NCI-H1417 treated with DMSO at 0.1 percent for 48 hours (cell line): ENCODE measurements at places on chromosomes 1 and 21.
A peak's percentile ranks its signal among the peaks of the same experiment; 100 is the strongest.

DNA sequence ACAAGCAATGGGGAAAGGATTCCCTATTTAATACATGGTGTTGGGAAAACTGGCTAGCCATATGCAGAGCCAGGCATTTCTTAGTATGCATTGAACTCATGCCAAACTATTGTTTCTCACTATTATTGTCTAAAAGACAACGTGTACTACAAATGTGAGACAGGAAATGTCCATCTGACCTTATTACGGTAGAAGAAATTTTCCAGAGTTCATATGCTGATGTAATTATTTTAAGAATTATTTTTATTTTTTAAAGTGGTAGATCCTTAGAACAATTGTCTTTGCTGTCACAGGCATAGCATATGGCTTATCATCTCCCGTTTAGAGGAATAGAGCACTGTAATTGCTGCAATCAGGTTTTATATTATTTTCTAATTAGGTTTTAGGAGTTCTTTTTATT lies 75.2 kb upstream of the S1PR1 start:
- DNase-seq = no peak

- no peak for DNase-seq
Measured at GRCh38 chr1:41734201-41734970, 184.3 kb downstream of the HIVEP3 start.

GRCh38 chr1:178344513-178345091 lies 152.2 kb downstream of the CLEC20A start:
- no peak for DNase-seq

DNA sequence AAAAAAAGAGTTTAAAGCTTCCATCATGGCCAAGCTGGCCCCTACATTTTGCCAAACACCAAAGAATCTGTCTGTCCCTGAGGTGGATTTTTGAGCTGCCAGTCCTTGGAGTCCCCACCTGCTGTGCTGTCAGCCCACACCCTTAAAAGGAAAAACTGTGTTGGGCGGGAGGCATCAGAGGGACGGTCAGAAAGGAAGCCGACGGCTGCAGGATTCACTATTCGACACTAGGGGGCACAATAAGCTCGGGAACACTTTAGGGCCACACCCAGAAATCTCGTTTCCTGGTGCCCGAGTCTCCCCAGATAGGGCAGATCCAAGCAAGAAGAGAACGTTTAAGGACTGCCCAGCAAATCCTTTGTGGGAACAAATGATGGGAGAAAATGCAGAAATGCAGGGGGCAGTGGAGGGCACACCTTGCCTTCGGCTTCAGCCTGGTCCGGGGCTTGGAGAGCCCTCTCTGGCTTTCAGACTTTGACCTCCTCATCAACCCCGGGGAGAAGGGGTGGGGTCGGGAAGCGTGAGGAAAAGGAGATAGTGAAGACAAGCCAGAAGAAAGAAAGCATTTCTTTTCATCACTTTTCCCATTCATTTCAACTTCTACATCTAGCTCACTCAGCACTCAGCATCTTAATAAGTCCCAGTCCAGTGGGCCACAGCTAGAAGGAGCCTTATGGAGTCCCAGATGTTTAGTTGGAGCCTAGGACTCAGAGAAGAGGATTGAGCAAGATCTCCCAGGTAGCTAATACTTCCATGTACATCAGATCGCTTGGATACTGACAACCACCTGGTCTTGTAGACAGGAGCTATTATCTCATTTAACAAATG lies 5.0 kb upstream of the CTTNBP2NL start:
- DNase-seq = peak; percentile 64

DNA sequence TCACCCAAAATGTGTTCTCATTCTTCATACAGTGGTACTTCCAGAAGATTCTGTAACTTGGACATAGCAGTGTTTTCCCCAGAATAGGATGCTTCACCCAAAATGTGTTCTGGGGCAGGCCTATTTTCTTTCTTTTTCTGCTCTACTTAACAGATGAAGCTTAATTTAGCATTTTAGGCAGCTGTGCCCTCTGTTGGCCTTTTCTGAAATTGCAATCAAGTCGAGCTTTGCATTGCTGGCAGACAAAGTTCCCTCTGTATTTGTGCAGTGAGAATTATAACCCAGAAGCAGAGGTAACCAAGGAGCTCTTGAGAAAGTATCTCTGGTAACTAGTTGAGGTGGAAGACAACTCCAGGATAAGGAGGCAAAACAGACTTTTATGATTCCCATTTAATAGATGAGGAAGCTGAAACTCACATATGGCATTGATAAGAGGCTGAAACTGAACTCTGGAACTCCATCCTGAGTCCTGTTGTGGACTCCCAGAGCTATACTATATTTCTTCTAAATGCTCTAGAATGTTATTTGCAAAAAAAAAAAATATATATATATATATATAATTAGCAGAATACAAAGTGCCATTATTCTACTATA lies 50.3 kb upstream of the L1TD1 start:
- DNase-seq = no peak

DNA sequence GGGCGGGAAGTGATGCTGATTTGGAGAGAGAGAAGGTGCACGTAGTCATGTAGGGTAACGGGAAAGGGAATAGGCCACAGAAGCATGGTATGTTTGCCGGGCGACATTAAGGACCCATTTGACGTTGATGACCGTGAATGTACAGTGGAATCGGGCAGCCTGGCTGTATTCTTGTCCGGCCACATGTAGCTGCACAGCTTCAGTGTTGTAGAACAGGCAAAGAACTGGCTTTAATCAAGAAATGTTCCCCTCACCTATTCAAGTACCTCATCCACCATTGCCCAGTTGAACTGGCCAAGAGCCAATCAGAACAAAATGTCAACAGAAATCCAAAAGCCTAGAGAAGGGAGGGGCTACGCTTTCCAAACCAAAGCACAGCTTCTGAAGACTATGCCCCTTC lies 104.8 kb downstream of the DHRS3 start:
- no peak for DNase-seq

DNA sequence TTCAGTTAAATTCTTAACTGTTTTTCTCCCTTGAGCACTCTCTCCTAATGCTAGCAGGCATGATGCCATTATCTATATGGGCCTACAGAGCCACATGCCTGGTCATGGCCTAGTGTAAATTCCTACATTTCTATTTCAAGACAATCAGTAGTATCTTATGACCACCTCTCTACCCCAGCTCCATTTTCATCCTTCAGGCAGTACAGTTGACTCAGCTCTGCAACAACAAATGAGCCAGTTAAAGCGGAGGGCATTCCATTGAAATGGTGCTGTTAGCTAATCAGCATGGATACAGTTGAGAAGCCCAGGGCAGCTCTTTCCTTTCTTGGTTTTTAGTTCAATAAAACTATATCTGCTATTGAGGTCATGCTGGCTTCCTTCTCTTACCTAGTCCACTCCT lies 150.0 kb downstream of the PPP1R12B start:
- no peak for DNase-seq

DNA sequence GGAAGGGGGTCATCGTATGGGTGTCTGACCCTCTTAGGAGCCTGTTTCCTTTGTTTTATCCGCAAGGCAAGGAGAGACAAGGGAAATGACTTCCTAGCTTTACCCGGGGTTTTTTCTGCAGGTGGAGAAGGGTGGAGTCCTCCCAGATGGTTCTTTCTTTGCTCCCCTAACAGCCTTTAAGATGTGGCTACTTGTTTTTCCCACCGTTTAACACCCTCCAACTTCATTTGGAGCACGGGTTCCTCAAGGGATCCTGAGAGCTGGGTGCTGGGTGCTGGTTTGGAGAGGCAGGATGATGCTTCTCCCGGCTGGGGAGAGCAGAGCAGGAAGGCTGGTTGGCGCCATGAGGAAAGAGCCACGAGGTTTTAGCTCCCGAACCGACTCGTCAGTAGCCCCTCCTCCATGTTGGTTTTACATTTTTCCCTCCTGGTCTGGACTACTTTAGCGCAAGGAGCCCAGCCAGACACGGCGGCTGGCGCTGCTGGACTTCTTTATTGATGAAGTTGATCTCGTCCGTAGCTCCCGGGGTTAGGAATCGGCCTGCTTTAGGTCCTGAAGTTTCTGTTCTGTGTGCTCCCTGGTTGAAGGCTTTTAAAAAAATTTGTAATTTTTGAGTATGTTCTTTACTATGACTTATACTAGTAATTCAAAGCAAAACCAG lies 1.4 kb downstream of the UCK2 start:
- peak; percentile 72 for DNase-seq

- DNase-seq = no peak
Measured at GRCh38 chr1:77958391-77958790, 20.5 kb downstream of the FUBP1 start.

- no peak for DNase-seq
Measured at GRCh38 chr21:36064085-36064460, 3.7 kb upstream of the SETD4 start.

- DNase-seq = no peak
Measured at GRCh38 chr1:163093169-163093568, 24.0 kb downstream of the RGS4 start.

GRCh38 chr1:87796471-87796901 lies 467.8 kb downstream of the LMO4 start:
- DNase-seq = no peak

DNA sequence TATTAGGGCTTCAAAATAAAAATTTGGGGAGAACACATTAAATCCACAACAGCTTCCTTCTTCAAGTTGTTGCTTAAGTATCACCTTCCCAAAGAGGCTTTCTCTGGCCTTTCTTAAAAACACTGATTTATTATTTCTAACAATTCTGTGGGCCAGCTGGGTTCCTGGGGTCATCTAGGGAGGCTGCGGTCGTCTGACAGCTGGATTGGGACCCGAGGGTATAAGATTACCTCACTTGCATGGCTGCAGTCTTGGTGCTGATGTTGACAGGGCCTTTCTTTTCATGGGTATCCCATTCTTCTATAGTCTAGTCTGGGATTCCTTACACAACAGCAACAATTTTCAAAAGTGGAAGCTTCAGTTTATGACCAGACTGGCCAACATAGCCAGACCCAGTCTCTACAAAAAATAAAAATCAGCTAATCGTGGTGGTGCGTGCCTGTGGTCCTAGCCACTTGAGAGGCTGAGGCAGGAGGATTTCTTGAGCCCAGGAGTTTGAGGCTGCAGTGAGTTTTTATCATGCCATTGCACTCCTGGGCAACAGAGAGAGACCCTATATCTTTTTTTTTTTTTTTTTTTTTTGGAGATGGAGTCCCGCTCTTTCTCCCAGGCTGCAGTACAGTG lies 46.1 kb upstream of the ZNF326 start:
- no peak for DNase-seq

GRCh38 chr21:46351476-46352163 lies 27.7 kb downstream of the PCNT start:
- DNase-seq = no peak

DNA sequence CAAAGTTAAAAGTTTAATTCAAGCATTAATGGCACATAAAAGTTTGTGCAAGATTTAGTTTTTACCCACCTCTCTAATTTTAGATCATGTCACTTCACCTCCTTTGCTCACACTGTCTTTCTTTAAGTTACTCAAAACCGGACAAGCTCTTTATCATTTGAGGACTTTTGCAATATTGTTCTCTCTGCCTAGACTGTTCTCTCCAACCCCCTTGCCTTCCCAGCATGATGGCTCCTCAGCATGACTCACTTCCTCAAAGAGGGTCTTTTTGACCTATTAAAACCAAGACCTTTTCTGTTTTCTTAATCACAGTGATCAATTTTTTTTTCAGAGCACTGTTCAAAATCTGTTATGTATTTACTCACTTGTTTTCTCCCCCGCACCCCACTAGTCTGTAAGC lies 61.3 kb downstream of the XKR8 start:
- DNase-seq = no peak

DNA sequence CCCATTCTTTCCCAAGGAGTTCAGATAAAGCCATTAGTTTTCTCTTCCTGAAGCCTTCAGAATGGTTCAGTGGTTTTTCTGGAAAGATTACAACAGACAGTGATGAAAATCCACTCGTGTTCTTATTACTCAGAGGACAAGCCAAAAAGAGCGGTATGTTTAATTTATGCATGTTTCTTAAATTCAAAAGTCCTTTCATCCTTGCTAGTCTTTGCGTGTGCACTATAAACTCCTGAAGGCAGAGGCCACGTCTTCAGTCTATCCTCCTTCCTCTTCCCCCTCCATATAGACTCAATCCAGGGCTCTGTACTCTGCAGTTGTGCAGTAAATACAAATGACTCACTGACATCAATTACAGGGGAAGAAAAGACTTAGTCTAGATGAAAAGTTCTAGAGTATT lies 409.2 kb upstream of the PLXNA2 start:
- DNase-seq = no peak

- DNase-seq = no peak
Measured at GRCh38 chr1:17207046-17207445, 2.1 kb downstream of the PADI1 start.

GRCh38 chr1:51915951-51916350 lies 37.4 kb upstream of the NRDC start:
- DNase-seq = peak; percentile 15

DNA sequence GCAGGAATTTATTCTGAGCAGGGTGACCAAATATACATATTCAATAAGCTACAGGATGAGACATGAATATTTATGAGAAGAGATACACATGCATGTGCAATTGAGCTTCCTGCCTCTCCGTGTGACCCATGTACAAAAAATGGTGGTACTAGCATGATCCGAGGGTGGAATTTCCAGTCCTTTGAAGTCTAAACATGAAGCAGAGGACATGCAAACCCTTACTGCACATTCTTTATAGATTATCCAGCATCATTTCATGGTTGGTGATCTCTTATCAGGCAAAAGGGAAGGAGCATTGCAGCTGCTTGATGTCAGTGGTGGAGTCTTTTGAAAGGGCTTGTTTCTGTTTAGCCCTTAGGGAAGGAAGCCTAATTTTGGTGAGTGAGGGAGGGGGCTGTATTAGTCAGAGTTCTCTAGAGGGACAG lies 448.6 kb downstream of the SETD4 start:
- no peak for DNase-seq

- no peak for DNase-seq
Measured at GRCh38 chr1:159122005-159122621, 45.5 kb upstream of the AIM2 start.

DNA sequence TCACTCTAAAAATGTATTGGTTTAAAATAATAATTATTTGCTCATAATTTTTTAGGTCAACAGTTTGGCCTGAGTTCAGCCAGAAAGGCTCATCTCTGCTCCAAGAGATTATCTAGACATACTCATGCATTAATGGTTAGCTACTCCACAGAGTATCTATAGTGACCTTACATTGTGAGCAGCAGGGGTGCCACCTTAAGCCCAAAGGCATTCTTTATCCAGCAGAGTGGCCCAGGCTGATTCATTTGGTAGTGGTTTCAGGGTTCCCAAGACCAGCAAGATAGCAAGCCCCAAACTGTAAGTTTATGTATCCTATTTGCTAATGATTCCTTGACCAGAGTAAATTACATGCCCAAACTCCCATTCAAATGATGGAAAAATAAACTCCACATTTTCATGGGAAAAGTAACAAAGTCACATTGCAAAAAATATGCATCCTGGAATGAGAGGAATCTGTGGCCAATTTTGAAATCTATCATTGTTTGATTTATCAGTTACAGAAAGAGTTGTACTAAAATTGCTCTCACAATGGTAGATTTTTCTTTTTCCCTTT lies 182.6 kb upstream of the KCNK2 start:
- no peak for DNase-seq

GRCh38 chr1:112807117-112807516 lies 92.0 kb upstream of the PPM1J start:
- no peak for DNase-seq

GRCh38 chr1:39301606-39302005 lies 97.1 kb downstream of the MACF1 start:
- no peak for DNase-seq

GRCh38 chr1:235106457-235106856 lies 22.2 kb downstream of the TOMM20 start:
- DNase-seq = no peak
